ENCODE measurements at places on chromosomes 7 and 10. TPM values are rescaled to one million over a fixed set of nuclear protein-coding genes. Genes with fewer than 3 reads are reported as not detected.

Gene SPDYE2B
- total RNA-seq, result not detected

Gene ANKRD26
- 13.6 TPM for total RNA-seq

Gene SPDYE5
- total RNA-seq, result not detected

Gene PTF1A
- total RNA-seq, result not detected

Gene MYH16
- not detected for total RNA-seq

Gene CPVL
- 25.1 TPM for total RNA-seq

Gene OR2A7
- total RNA-seq, result not detected

Gene SLC26A3
- not detected for total RNA-seq

Gene LRRN3
- total RNA-seq, result 5.2 TPM

Gene DEPP1
- 12.5 TPM for total RNA-seq

Gene C10orf90
- under 0.01 TPM for total RNA-seq

Gene ASNS
- 3.7 TPM for total RNA-seq

All from skeletal muscle tissue (tissue), 5 donors.